Suppressor macrophage treated with lipopolysaccharide for 1 hour (primary cell): ENCODE measurements at places on chromosomes 7 and 10.
A peak's percentile ranks its signal among the peaks of the same experiment; 100 is the strongest.

DNA sequence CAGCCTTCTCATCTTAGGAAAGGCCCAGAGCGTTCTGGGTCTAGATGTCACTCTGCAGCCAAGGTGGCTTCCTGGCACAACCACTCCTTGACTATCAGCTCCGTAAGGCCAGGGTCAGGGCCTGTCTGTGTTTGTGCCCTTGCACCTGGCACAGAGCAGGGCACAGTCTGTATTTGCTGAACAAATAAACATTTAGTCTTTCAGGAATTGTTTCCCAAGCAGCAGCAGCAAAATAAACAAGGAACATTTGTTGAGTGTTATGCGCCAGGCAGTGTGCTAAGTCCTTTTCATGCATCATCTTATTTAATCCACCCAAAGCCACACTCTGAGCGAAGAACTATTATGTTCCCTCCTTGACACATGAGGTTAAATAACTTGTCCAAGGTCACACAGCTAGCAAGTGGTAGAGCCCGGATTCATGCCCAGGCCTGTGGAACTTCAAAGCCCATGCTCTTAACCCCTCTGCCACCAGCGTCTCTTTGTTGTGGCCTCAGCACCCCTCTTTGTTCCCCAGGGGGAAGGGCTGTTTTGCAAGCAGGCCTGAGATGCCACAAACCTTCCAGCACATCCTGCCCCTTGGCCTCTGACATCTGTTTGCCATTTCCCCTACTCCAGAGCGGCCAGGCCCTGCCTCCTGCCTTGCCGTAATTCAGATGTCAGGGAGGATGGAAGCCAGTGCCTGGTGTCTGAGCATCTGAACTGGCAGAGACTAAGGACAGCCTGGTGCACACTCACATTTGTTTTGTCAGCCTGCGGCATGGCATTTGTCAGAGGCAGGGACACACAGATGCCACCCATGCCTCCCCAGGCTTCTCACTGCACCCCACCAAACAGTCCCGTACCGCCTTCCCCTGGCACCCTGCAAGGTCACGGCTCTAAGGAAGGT, 325.8 kb upstream of the ZMIZ1 start:
- DNase-seq = no peak

DNA sequence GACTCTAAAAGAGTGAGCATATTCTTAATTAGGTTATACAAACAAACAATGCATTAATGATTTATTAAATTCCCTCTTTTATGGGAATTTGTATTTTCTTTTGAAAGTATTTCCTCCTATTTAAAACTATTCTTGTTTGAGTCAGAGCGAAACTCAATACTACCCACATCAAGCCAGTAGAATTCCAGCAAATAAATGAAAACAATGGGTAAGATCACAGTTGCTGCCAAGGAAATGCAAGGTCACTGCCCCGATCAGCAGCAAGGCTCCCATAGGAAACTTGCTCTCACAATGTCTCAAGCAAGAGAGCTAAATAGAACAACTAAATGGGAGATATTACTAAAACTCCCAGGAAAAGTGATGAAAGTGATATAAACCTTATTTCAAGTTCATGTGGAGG, 206.3 kb downstream of the THSD7A start:
- DNase-seq = no peak

DNA sequence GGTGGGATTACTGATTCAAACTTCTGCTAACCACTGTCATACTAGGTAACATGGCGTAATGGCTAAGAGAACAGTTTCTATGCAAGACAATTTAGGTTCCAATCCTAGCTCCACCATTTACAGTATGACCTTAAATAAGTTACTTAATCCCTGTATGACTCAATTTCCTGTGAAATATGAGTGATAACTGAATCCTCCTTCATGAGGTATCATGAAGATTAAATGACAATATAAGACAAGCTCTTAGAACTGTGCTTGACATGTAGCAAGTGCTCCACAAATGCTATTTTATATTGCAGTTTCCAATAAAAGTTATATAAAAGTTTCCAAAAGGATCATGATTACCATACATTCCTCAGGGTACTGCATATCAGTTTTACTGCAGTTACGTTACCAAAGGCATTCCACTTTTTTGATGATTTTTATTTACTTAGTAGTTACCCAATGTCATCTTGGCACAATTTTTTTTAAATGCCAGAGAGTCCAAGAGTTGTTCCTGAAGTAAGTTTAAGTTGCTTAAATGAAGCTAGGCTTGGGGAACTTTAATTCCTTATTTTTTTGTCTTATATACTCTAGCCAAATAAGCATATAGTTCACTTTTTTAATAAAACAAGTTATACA, 7.1 kb downstream of the DOCK4 start:
- DNase-seq = peak; percentile 80

DNA sequence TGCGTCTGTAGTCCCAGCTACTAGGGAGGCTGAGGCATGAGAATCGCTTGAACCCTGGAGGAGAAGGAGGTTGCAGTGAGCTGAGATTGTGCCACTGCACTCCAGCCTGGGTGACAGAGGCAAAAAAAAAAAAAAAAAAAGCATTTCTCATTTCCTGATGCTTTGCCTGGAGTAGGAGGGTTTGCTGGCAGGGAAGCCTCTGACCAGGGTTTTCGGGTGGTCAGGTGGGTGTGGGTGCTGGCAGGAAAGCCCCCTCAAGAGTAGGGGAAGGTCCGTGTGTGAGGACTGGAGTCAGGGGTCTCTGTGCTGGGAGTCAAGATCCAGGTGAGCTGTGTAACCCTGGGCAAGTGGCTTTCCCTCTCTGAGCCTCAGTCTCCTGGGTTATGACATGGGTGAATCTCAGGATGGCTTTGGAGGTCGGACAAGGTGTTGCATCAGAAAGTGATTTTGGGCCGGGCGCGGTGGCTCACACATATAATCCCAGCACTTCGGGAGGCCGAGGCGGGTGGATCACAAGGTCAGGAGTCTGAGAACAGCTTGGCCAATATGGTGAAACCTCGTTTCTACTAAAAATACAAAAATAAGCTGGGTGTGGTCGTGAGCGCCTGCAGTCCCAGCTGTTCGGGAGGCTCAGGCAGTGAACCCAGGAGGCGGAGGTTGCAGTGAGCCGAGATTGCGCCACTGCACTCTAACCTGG, 3.2 kb downstream of the AMZ1 start:
- peak; percentile 62 for DNase-seq

DNA sequence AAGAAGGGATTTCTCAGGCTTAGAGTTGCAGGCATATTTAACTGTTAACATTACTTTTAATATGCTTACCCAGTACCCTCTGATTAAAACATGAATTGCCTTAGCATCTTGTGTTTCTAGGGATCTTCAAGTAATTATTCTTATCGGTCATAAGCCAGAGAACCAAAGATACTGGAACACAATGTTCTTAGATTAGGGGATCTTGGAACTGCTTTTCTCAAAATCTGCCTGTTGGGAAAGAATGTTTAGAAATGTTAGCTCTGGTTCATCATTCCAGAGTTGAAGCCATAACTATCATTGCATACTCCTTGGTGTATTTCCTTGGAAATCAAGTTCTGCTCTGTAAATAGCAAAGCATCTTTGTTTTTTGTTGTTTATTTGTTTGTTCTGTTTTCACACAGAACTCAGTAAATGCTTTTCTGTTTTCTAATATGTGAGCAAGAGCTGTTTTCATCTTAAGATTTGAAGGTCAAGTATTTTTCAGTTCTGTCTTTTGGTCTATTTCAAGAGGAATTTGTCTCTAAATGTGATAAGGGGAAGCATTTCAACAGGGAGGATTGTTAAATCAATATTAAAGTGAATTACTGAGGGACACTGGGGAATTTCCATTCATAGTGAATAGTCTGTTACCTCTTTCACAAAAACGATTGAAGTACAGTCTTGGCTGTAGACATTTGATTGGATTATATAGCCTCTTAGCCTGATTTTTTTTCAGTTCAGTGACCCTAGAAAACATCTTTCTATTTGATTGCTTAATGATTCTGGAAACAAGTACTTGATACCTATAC, 103.2 kb upstream of the CYP26C1 start:
- no peak for DNase-seq
